ENCODE measurements at places on chromosomes 12 and 14. TPM values are rescaled to one million over a fixed set of nuclear protein-coding genes. Genes with fewer than 3 reads are reported as not detected.

- DNase-seq, result no peak
Observed at GRCh38 chr12:51520576-51521325, 70.3 kb upstream of the SCN8A start.

DNA sequence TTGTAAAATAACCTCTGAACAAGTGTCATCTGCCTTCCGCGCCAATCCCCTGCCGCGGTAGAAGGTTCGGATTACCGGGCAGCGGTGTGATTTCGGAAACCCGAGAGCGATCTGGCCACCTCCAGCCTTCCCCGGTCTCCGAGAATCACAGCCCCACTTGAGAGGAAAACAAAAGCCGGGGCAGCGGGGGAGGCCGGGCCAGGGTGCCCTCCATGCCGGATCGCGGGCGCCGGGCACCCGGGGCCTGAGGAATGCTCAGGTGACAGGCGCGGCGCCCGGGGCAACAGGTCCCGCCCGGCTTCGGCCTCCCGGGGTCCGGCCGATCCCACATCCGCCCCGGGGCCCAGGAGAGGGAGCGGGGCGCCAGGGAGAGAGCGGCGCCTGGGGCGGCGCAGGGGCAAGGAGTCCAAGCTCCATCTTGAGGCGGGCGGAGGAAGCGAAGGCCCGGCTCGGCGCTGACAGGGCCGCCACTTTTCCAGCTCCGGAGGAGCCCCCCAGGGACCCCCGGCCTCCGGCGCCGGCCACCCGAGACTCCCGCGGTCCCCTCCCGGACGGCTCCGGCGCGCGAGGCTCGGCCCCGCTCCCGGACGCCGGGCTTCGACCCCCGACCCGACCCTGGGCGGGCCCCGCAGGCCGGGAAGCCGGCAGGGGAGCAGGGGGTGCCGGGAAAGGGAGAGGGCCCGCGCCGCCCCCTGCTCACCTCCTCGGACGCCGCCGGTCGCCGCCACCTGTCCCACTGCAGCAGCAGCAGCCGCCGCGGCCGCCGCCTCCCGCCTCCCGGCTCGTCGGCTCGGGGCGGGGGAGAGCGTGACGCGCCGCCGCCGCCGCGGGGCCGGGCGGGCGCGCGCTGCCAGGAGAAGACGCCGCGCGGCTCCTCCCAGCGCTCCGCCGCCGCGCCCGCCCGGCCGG lies at the start of gene CLIP1:
TSS of gene CLIP1 (minus strand) at position 849 of the 909 bp plus-strand sequence. CDS start 42,217 bp downstream, outside the sequence.
- DNase-seq, result peak; percentile 74

DNA sequence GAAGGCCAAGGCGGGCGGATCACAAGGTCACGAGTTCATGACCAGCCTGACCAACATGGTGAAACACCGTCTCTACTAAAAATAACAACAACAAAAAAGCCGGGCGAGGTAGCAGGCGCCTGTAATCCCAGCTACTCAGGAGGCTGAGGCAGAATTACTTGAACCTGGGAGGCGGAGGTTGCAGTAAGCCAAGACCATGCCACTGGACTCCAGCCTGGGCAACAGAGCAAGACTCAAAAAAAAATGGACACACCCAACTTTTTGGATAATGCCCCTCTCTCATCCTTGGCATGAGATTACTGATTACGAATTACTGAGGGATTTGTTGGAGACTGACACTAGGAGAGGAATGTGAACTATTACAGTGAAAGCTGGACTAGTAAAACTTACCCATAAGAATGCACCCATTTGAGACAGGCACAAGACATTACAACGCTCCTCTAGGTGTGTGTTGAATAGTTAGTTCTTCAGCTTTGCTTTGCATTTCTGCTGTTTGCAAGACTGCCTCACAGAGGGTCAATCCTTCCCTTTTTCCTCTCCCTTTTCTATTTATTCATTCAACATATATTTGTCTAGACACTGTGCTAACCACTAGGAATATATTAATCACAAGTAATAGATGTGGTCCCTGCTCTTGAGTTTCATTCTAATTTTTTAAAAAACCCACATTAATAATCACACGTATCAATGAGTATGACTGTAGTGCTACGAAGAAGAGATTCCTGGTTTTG lies 46.0 kb upstream of the OR5AU1 start:
- DNase-seq, result no peak

DNA sequence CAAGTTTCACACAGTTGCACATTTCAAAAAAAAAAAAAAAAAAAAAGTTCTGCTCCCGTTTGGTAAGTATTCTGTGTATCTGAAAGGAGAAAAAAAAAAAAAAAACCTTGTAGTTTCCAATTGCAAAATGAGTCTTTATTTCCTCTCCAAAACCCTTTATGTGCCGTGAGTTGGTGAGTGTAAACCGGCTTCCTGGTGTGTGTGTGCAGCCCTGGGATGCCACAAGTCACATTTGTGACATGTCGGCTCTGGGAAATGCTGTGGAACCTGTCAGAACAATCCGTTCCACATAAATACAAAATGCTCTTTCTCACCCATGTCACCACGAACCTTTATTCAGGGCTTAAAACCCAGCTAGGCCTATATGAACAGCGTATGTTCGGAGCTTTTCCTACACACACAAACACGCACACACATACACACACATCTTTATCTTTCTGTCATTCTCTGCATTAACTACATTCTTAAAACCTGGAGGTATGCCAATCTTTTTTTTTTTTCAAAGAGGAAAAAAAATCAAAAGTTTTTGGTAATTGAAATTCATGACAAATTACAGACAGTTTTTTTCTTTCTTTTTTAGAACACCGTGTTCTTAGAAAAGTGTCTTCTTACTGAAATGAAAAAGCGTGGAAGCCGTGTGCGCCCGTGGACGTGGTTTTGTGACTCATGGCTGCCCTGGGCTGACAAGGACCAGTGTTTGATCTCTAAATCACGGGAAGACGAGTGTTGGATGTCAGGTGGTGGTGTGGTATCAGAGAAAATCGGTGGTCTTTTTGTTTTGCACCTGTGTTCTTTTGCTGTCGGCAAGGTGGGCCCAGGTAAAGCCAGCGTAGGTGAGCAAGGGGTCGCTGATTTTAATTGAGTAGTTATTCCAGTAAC lies 612.0 kb downstream of the VRK1 start:
- DNase-seq, result no peak

DNA sequence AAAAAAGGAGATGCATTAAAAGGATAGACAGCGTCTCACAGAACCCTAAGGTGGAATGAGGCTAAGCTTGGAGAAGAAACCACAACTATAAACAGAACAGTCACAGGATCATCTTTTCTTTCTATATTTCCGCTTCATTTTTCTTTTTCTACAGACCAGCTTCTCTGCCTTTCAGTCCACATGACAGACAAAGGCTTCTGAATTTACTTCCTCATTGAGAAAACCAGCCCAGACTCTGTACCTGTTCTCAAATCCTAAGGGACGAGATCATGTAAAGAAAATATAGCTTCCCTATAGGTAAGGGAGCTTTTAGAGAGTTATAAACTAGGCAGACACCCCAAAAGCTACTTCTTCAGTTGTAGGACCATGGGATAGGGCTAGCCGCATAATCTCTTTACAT lies 17.4 kb downstream of the SGPP1 start:
- no peak for DNase-seq

DNA sequence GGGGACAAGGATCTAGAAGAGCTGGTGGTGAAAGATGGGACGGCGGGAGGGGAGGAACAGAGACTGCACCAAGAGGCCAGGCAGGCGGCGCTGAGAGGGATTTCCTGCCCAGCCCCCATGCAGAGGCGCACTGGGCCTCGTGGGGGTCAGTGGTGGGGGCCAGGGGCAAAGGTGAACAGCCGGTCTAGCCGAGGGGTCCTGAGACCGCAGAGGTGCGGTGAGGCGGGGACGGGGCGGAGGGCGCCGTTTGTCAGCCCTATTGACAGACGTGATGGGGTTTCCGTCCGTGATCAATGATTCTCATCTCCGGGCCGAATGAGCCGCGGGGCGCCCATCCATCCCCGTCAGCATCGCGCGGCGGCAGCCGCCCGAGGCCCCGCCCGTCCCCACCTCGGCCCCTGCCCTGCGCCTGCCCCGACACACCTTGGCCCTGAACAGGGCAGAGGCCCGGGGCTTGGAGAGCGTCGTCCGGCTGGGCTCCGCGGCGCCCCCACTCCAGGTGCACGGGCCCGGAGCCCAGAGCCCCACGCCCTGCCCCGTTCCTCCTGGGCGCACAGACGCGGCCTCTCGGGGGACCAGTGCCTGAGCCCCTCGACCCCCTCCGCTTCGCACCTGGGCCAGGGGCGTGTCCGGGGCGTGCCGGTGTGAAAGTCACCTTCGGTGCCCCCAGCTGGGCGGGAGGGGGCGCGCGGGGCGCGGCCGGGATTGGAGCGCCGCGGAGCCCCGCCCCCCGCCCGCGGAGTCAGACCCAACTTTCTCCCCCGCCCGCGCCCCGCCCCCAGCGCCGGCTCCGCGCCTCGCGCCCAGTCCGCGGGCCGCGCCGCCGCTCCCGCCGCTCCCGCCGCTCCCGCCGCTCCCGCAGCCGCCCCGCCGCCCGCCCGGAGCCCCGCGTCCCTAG lies at the start of gene NXPH4:
TSS of gene NXPH4 (plus strand) at position 781 of the 898 bp plus-strand sequence. CDS start 176 bp downstream, outside the sequence.
- DNase-seq, result no peak

GRCh38 chr12:48765753-48766162 lies 23.1 kb downstream of the ADCY6 start:
- peak; percentile 27 for DNase-seq

- no peak for DNase-seq
Observed at GRCh38 chr14:68111097-68111852, 291.7 kb downstream of the RAD51B start.

DNA sequence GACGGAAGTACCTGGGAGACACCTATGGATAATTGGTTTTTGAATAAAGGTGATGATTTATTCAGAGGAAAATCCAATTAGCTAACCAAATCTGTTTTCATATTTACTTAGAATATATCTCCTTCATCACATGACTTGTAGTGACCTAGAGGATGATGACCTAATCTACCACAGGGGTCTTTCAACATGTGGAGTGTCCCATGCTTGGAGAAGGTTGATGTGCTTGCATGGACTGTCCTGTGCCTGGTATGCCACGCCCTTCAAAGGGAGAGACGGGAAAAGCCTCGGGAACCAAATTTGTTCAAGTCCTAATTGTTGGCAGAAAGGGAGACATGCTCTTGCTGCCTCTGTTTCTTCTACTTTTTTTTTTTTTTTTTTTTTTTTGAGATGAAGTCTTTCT lies 11.8 kb upstream of the PAPLN start:
- no peak for DNase-seq

DNA sequence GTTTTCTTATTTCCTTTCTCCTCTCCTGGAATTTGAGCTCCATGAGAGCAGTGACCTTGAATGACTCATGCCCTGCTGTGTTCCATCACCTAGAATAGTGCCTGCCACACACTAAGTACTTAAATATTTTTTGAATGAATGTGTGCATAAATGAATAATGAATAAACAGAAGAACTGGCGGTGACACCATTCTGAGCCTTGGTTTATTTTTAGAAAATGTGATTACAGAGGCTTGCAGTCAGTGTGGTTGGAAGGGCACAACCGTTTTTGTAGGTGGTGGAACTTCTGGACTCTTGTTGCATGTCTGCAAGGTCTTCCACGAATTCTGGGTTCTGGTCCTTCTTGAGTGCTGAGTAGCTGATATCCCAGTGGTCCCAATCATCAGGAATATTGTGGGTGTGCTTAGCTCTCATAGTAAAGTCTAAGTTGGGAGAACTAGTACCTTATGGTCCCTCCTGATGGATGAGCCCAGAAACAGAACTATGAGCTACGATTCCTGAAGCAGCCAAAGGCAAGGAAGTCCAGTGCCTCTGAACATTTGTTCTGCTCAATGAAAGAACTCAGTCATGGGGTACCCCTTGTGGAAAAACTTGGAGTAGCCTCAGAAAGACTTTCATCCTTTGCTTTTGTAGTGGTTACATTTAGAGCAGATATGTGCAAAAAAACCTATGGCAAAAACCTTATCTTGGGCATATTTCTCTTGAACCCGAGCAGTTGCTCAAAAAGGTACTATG lies 28.8 kb upstream of the BHLHE41 start:
- DNase-seq, result peak; percentile 95

DNA sequence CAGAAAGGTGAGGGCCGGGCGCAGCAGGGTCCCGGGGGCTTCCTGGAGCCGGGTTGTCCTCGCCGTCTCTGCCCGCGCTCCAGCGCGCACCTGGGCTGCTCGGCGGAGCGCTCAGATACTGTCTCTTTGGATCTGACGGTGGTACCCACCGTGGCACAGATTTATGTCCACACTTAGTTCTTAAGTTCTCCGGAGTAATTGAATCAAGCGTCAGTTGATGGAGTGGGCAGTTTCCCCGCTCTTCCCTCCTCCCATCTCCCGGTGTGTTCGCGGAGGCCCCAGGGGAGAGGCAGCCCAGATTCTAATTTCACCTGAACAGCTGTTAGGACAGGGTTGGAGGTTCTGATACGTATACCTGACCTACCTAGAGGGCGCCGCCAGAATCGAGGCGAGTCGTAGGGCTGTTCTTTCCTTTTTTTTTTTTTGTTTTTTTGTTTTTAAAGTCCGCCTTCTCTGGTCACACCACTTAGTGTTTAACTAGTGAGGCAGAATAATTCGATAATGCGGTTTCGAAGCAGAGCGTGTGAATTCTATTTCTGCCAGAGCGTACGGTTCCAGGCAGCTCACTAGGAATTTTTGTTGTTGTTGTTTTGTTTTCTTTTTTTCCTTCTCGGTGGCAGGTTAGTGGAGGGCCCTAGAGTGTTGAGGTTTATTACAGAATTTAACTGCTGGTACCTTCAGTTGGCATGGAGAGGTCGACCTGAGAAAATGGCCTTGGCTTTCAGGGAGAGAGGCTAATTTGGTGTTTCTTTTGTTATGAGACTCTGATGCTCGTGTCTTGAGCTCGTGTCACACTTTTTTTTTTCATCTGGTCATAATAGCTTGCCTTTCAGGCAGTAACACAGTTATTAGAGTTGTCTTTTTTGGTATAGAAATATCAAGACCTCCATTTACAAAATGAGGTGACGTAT lies 22.3 kb upstream of the GNS start:
- no peak for DNase-seq

GRCh38 chr14:21215130-21215878 lies 53.9 kb downstream of the HNRNPC start:
- DNase-seq, result no peak

- DNase-seq, result no peak
Observed at GRCh38 chr14:69299286-69300035, 39.5 kb downstream of the GALNT16 start.

DNA sequence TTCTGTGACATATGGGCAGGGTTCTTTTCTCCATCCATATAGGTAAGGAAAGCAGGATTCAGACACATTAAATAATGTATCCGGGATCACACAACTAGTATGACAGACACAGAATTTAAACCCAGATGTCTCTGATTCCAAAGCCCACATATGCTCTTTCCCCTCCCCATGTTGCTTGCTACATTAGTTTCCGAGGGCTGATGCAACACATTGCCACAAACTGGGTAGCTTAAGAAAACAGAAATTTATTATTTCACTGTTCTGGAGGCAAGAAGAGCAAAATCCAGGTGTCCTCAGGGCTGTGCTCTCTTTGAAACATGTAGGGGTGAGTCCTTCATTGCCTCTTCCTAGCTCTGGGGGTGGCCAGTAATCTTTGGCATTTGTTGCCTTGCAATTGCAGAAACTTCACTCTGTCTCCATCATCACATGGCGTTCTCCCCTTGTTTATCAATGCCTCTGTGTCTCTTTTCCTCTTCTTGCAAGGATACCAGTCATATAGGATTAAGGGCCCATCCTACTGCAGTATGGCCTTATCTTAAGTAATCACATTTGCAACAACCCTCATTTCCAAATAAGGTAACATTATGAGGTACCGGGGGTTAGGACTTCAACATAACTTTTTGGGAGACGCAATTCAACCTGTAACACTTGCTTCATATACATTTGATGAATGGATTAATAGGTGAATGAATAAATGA lies 83.0 kb upstream of the CCND2 start:
- no peak for DNase-seq

GRCh38 chr14:35254736-35255135 lies 37.4 kb upstream of the PSMA6 start:
- no peak for DNase-seq

The KRT1 gene
- total RNA-seq, result not detected

The MANSC1 gene
- 0.26 TPM for total RNA-seq

The IGF1 gene
- not detected for total RNA-seq

The RNASE4 gene
- 5.4 TPM for total RNA-seq

The KLHL33 gene
- not detected for total RNA-seq

The ZNF10 gene
- total RNA-seq, result 8.1 TPM
